Epithelial cell of esophagus (primary cell): ENCODE measurements at places on chromosomes 12 and 14.

GRCh38 chr14:64880221-64881121 is 764 bp upstream of the SPTB start:
- DNase-seq, result no peak

- peak; percentile 47 for DNase-seq
Observed at GRCh38 chr14:59358784-59359183, 106.4 kb downstream of the GPR135 start.

DNA sequence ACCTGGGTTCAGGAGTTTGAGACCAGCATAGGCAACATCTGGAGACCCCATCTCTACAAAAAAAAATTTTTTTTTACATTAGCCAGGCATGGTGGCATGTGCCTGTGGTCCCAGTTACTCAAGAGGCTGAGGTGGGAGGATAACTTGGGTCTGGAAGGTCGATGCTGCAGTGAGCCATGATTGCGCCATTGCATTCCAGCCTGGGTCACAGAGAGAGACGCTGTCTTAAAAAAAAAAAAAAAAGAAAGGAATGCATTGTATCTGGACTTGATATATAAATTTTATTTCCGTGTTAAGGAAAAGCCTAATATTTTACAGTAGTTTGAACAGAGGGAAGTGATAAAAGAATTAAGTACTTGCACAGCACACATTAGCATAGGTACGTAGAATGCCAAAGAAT is 97.2 kb downstream of the ZC3H14 start:
- no peak for DNase-seq

GRCh38 chr12:8991371-8992345 is 2.3 kb downstream of the KLRG1 start:
- no peak for DNase-seq

DNA sequence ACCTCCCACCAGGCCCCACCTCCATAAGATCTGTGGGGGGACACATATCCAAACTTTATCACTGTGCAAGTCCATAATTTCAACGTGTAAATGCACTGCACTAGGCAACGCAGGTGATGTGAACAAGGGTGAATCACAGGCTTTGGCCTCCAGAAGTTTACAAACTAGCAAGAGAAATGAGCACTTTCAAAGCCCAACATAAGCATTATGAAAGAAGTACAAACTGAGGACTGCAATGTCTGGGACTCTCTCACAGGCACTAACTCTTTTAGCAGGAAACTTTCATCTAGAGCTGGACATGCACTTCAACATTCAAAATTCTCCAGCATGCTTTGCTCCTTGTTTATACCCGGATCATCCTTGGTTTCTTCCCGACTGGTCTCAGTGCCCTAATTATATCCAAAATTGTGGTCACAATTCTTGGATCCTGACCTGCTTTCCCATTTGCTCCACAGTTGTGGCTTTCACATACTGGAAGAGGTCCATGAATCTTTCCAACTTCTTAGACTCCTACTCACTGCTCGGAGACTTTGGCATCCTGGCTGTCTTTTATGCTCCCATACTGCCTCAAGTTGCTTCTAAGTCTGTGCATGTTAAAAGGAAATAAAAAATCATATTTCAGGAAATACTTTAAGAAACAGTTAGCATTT is 44.9 kb upstream of the STRAP start:
- DNase-seq, result no peak

- no peak for DNase-seq
Observed at GRCh38 chr12:116637589-116638150, 78.5 kb downstream of the MAP1LC3B2 start.

DNA sequence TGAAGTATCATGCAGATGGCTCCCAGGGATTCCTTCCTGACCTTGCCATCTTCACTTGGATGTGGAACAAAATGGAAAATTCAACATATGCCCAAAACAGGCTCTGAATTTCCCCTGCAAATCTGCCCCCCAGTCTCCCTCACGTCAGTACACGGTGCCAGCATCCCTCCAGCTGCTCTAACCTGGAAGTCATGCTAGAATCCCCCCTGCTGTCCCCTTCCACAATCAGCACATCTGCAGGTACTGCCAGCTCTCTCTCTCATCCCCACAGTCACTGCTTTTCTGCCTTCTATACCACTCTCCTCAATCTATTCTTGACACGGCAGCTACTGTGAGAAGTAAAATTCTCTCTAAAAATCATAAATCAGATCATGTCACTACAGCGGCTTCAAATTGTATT is 21.6 kb downstream of the GALNT6 start:
- no peak for DNase-seq

GRCh38 chr12:92208613-92209121 is 63.0 kb upstream of the BTG1 start:
- DNase-seq, result peak; percentile 87

- no peak for DNase-seq
Observed at GRCh38 chr14:60165547-60165876, 314 bp upstream of the DHRS7 start.

DNA sequence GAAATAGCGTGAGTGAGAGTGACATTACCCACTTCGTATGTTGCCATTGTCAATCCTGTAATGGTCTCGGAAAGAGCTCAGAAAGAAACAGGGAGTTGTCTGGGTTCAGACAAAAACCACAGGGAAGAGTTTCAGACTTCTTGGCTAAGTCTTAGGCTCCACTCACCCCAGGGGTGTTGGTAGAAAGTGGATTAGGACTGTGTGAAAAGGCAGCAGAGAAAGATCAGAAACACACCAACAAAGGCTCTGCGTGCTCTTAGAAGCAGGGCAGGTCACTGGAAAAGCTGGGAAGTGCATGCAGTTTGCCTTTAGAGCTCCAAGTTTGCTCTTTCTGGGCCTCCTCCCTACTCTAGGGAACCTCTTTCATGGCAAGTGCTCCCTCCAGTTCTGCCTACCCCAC is 106.1 kb upstream of the PLXNC1 start:
- DNase-seq, result no peak

- DNase-seq, result peak; percentile 35
Observed at GRCh38 chr14:33810308-33810707, 140.6 kb downstream of the EGLN3 start.

GRCh38 chr12:15201056-15201455 is 20.2 kb downstream of the RERG start:
- DNase-seq, result no peak

DNA sequence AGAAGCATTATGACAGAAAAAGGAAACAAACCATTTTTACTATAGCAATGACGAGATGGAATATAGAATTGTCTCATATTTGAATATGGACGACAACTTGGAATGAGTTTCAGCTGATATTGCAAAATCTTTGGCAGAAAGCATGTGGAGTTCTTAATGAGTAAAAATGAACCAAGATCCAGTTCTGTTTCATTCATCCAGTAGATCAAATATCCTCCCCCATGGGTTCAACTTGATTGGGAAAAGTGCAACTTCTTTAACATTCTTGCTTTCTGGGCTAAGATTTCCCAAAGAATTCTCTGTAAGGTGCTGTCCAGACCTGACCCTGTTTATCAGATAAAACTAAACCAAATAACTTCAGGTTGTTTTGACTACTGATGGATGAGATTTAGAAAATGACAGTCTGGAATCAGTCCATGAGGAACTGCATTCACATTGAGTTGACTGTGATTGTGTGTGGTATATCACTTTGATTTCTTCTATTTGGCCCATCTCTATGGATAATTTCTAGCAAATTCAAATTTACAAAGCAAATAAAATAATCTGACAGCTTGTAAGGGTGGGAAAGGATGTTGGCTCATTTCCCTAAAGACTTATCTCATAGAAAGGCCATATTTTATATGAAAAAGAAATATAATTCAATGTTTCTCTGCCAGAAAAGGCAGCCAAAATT is 267.4 kb downstream of the ADAMTS20 start:
- peak; percentile 32 for DNase-seq

DNA sequence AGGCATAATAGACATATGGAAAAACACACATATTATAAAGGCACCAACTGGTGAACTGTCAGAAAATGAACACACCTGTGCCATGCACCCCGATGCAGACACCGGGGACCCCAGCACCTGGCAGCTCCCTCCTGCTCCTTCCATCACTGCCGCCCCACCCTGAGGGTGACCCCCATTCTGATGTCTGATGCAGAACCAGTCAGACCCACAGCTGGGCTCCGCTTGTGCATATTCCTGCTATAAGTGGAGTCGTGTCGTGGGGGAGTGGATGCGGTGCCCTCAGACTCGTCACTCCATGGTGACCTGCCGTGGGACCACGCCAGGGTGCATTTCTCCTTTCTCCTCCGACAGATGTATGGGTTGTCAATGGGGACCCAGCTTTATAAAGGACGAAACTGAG is 45.7 kb upstream of the MEG3 start:
- no peak for DNase-seq

DNA sequence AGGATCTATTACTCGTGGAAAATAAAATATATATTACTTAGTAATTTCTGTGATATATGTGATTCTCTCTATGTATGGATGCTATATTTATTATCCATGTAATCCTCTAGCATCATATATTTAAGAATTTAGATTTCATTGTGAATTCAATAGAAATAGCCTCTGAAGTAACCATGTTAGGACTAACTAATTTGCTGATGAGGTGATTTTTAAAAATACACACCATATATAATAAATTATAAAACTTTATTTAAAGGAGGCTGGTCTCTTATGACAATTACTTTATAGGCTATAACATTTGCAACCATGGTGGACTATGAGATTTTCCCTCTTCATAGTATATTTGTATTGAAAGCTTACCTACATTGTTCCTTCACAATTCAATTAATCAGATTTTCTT is 424.9 kb upstream of the MGAT4C start:
- DNase-seq, result no peak

DNA sequence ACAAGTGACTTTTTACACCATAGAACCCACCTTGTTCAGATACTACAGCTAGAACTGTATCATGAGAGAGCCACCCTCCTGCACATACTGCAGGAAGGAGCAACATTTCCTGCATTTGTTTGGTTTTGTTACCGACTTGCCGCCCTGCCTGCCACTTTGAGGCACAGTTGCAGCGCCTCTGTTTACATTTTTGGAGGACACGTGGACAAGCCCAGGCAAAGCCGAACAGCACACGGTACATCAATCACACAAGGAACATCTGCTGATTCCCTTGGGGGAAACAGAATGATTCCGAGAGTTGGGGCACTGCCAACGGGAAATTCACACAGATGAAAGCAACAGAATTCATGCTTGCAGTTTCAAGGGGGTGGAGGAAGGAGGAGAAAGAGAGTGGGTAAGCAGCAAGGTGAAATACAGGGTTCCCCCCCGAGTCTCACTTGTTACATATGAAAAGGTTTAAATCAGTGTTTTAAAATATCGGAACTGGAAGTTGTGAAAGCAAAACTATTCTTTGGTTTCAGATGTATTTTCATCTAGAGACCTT is 110.7 kb downstream of the BTG1 start:
- DNase-seq, result peak; percentile 98

- no peak for DNase-seq
Observed at GRCh38 chr12:115249671-115250278, 565.8 kb upstream of the TBX3 start.

DNA sequence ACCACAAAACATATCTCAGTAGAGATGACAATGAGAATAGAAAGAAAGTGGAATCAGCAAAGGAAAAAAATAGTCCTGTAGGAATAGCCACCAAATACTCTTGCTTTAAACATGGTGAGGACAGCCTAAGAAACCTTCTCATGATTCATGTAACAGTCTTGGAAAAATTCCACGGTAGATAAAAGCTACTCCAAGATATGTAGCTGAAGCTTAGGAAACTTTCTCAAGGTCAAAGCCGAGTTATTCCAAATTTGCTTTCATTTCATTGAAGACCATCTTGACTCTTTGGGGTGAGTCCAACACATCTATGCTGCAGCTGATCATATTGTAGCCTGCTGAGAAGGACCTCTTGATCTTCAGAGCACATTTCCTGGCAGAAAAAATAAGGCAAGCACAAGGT is 157.6 kb downstream of the PAH start:
- DNase-seq, result no peak

DNA sequence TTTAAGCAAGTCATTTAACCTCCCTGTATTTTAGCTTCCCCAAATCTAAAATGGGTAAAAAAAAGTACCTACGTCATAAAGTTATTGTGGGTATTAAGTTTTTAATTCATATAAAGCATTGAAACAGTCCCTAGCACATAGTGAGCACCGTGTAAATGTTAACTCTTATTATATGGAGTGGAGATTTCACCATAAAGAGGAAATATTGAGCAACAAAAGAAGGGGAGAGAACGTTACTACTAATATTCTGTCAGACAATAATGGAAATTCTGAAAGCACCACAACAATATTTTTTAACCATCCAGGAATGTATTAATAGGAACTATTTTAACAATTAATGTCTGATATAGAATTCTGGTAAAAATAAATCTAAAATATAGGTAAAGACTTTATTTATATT is 7.8 kb upstream of the CD163L1 start:
- no peak for DNase-seq

GRCh38 chr12:130425698-130426245 is 88.1 kb downstream of the PIWIL1 start:
- DNase-seq, result no peak
